Adrenal gland (tissue), 19 donors: ENCODE measurements at places on chromosomes 6 and 20.

DNA sequence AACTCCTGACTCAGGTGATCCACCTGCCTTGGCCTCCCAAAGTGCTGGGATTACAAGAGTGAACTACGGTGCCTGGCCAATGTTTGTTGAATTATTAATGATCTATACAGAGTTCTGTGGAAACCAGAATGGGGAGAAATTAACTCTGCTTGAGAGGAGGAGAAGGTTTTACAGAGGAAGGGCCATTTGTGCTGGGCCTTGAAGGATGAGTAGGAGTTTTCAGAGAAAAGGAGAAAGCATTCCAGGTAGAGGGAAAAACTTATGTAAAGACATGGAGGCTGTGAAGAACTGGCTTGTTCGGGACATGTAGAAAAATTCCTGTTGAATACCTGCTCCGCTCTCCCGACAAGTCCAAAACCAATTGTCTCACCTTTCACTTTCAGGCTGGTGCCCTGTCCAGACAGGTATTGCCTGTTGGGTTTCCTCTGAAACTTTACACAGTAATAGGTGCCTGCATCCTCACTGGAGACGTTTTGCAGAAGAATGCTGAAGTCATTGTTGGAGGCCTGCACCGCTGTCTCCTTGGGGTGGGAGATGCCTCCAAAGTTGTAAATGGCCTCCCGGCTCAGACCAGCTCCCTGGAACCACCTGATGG is 11.3 kb upstream of the NSFL1C start:
- no peak for DNase-seq

- DNase-seq = no peak
These were observed 211.0 kb downstream of the MOXD1 start for GRCh38 chr6:132190097-132190814.

- DNase-seq = peak; percentile 69
These were observed 33.4 kb upstream of the SLC22A1 start for GRCh38 chr6:160088069-160088783.

DNA sequence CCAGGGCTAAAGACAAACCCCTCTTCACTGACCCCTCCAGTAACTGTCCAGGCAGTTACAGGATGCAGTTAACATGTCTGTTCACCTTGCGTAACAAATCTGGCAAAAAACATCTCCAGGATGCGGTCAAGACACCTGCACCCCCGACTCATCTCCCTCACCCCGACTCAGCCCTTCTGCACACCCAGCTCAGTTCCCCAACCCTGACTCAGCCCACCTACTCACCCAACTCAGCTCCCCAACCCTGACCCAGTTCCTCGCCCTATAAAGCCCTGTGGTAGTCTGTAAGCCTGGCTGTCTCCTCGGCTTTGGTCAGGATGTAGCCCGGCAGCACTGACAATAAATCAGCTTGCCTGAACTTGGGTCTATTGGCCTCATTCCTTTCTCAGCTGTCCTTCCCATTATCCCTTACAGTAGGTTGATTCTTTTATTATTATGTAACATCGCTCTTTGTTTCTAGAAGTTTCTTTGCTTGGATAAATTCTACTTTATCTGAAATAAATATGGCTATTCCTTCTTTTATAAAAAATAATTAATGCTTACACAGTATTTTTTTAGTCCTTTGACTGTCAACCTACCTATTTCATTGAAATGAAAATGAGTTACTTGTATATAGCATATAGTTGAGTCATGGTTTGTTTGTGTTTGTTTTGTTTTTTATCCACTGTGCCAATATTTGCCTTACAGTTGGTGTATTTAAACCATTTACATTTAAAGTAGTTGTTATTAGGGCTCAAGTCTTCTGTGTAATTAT is 12.9 kb upstream of the ADTRP start:
- no peak for DNase-seq

GRCh38 chr6:81376745-81377144 is 375.7 kb downstream of the TENT5A start:
- peak; percentile 17 for DNase-seq

GRCh38 chr6:151036869-151037680 is 171.6 kb downstream of the MTHFD1L start:
- DNase-seq = peak; percentile 46

- DNase-seq = peak; percentile 88
These were observed 37.6 kb downstream of the RRBP1 start for GRCh38 chr20:17644451-17644850.

GRCh38 chr6:35018746-35019145 is 122.4 kb downstream of the TCP11 start:
- DNase-seq = peak; percentile 12

DNA sequence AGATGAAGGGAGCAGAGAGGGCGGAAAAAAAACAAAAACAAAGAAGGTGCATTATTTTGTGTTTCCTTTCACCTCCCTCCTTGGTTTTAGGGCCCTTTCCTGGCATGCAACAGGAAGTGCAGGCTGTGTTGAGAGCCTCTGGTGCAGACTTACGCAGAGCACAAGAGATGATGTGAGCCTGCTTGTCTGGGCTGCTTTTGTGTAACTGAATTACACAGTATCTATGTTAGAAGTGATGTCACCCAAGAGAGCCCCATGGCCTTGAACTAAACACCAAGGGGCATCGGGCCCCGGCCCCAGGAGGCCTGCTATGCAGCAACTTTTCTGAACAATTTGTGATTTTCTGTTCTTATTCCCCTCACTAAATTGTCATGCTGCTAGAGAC is 25.5 kb downstream of the GNAS start:
- no peak for DNase-seq

DNA sequence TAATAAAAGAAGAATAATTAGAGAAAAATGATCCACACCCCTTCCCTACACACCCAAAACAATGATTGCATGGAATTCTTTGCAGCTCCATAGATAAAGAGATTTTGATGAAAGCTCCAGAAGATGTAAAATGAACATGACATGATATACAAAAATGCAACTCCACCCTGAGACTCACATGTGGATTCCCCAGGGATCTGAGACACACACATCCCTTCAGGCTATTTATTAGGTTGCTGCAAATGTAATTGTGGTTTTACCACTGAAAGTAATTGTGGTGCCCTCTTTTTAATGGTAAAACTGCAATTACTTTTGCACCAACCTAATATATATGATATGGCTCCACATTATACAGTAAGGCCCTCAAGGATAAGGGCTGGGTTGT is 40.4 kb upstream of the TBC1D7 start:
- no peak for DNase-seq

- DNase-seq = no peak
These were observed 38.7 kb downstream of the NCR2 start for GRCh38 chr6:41373919-41374617.

DNA sequence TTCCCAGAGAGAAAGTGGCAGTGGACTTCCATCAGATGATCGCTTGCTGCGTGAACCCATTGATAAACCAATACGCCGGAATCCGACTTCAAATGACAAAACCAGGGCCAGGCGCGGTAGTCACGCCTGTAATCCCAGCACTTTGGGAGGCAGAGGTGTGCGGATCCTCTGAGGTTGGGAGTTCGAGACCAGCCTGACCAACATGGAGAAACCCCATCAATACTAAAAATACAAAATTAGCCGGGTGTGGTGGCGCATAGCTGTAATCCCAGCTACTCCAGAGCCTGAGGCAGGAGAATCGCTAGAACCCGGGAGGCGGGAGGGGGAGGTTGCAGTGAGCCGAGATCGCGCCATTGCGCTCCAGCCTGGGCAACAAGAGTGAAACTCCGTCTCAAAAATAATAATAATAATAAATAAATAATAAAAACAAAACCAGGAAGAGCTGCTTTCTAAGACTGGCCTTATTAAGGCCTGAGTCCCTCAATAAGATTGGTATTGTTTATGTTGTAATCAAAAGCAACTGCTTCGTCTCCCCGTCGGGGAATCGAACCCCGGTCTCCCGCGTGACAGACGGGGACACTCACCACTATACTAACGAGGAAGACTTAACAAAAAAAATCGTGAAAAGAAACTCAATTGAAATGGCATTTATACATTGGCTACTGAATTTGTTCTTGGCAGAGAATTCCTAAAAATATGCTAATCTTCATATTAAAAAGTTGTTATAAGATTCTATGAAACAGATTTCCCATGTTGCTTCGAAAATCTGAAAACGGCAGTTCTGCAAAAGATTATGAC is 110.2 kb upstream of the ZNF184 start:
- no peak for DNase-seq

DNA sequence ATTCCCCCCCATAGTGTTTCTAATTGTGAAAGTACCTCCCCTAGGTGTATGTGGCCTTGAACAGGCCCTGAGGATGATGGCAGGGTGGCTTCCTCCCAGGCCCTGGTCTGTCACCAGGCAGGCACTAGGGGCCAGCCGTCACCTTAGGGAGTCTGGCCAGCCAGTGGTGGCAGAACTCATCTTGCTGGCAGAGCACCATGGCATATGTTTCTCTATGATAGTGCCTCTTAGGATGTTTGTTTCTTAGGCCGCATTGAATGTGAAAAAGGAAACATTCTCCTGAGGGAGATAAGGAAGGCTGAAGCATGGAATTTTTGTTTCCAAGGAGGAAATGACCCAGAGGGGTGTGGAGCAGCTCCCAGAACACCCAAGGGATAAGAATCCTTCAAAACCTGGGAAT is 45.2 kb upstream of the KLHL31 start:
- DNase-seq = no peak
